ENCODE measurements at places on chromosomes 1 and 21.
A peak's percentile ranks its signal among the peaks of the same experiment; 100 is the strongest.

DNA sequence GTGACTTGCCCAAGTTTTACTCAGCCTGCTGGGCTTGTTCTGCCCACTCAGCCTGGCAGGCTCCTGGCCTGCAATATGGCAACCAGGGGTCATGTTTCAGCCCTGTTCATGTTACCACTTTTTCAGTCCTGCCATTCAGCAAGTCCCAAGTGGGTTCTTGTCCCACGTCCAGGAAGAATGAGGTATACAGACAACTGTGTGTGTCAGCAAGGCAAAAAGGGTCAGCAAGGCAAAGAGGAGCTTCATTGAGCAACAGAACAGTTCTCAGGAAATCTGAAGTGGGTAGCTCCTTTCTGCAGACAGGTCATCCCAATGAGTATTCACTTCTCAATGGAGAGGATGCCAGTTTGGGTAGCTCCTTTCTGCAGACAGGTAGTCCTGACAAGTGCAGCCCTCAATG lies 1233.3 kb upstream of the B3GALT2 start:
- DNase-seq: no peak

DNA sequence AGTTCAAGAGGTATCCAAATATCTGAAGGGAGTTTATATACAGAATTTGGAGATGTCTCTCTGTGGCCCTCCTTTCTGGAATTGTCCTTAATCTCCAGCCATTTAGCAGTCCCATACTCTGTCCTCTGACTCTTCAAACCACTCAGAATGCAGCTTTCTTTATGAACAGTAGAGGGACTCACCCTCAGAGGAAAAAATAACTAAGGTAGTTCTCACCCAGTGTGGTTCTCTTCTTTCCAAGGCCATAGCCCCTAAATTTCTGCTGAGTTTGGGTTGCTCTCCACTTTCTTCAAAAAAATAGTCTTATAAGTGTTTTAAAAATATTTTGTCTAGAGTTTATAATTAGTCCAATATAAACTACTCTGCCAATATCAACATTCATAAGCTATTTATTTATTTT lies 369.7 kb downstream of the MATN1 start:
- DNase-seq: no peak

DNA sequence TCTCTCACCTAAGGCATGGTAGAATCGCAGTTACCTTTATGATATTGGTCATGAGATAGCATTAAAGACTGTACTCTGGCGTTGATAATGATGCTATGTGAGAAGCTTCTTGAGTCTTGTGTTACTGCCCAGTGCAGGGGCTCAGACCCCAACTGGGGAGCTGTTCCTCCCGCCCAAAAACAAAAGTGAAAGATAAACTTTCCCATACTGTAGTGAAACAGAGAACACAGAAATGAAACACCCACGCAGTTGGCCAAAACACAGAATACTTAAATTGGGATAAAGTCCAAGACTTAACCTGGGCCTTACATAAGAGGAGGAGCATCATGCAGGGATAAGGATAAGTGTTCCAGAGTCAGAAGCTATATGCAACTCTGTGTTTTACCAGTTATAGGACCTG lies 130.6 kb downstream of the HHIPL2 start:
- no peak for DNase-seq

DNA sequence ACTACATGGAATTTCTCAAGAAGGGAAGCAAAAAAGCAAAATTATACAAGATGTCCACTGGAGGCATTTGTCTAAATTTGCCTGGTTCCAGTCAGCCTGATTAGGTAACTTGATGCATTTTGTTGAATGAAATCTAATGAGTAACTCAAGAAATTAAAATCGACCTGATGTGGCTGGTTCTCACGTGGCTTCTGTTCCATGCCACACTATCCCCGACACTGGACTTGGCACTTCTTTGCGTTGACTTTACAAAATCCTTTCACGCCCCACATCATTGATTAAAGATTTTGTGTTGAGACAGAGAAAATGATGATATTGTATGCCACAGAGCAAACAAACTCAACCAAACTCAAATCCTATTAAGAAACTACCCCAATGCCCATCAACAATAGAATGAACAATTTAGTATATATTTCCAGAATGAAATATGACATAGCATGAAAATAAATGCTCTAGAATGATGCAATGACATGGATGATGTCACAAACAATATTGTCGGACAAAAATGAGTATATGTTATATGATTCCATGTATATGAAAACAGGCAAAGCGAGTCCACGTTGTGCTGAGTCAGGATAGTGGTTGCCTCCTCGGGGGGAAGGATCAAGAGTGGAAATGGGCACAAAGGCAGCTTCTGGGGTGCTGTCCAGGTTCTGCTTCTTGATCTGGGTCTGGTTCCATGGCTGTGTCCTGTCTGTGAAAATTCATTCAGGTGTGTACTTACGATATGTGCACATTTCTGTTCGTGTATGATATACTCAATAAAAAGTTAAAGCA lies 12.9 kb upstream of the HMGCS2 start:
- DNase-seq: no peak

DNA sequence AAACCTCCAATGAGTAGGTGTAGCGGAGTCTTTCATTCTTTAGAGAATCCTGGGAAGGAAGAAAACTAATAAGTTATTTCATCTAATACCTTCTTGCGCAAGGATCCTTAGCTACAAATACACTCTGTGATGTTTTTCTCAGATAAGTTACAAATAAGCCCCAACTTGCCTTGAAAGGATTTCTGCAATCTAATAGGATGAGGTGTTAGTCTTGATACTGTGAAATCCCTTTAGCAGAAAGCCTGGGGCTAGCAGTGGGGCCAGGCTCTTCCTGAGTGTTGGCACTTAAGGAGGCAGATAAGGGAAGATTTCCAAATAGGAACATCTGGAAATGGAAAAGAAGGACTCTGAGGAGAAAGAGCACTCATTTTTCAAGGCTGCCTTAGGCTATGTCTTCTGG lies 168.0 kb upstream of the DAB1 start:
- DNase-seq: peak; percentile 98

GRCh38 chr1:50983219-50983802 lies 13.3 kb downstream of the CDKN2C start:
- DNase-seq: no peak

GRCh38 chr1:89519779-89520358 lies 4.8 kb upstream of the LRRC8B start:
- DNase-seq: no peak

DNA sequence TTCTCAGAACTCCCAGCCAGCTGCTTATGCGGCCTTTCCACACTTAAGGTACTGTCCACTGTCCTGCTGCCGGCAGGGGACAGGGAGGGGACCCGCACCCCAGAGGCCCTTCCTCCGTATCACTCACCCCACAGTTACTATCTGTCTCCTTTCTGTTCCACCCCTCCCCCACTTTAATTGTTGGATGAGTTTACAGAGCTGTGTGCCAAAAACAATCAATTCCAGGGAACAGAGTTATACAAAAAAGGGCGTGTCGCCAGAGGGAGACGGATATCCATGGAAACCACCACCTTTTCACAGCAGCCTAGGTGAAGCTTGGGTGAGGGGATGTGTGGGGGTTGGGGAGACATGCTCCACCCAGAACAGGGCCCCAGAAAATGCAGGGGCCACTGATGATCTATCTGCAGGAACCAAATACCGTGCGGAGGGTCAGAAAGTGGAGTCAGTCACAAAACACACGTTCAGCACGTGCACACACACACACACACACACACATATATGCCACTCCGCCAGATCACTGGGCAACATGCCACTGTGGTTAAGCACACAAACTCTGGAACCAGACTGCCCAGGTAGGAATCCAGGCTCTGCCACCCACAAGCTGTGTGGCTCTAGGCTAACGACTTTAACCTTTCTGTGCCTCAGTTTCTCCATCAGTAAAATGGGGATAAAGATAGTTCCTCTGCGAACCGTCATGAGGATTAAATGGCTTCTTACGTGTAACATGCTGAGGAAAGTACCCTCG lies 30.5 kb downstream of the CASZ1 start:
- no peak for DNase-seq

GRCh38 chr1:111965781-111966443 lies 23.6 kb downstream of the KCND3 start:
- no peak for DNase-seq

GRCh38 chr1:223308136-223308535 lies 55.8 kb downstream of the SUSD4 start:
- no peak for DNase-seq

DNA sequence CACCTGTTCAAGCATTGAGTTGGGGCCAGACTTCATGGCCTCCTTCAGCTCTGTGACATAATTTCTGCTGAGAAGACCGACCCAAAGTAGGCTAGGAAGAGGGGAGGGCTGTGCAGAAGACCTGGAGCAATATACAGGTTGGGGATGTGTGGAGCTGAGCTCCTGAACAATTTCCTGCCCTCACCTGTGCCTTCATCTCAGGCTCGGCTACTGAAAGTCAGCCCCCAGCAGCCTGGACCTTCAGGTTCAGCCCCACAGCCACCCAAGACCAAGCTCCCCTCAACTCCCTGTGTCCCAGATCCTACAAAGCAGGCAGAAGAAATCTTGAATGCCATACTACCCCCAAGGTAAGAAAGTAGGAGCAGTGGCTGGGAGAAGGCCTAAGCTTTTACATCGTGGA lies 662 bp downstream of the DNALI1 start:
- DNase-seq: no peak

- DNase-seq: no peak
Measured at GRCh38 chr1:52669696-52670095, 28.5 kb downstream of the COA7 start.

- no peak for DNase-seq
Measured at GRCh38 chr1:108575375-108575774, 15.5 kb downstream of the EEIG2 start.

- DNase-seq: no peak
Measured at GRCh38 chr1:10286244-10286643, 75.9 kb downstream of the KIF1B start.

- DNase-seq: no peak
Measured at GRCh38 chr1:82920418-82921248, 1078.3 kb downstream of the TTLL7 start.

GRCh38 chr1:4733446-4734177 lies 79.2 kb downstream of the AJAP1 start:
- no peak for DNase-seq

GRCh38 chr21:32372755-32373154 lies 20.1 kb downstream of the URB1 start:
- no peak for DNase-seq

DNA sequence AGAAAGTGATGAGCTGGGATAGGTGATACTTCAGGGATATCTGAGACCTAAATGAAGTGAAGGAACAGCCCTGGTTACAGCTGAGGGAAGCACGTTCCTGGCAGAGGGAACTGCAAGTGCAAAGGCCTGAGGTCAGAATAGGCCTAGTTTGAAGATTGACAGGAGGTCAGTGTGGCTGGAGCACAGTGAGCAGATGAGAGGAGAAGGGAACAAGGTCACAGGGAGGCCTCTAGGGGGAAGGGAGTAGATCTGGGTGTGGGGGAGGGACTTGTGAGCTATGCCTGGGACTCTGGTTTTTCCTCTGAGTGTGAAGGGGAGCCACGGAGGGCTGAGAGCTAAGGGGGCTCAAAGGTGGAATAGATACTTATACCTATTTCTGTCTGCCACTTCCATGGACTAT lies 736.4 kb downstream of the MATN1 start:
- DNase-seq: no peak

DNA sequence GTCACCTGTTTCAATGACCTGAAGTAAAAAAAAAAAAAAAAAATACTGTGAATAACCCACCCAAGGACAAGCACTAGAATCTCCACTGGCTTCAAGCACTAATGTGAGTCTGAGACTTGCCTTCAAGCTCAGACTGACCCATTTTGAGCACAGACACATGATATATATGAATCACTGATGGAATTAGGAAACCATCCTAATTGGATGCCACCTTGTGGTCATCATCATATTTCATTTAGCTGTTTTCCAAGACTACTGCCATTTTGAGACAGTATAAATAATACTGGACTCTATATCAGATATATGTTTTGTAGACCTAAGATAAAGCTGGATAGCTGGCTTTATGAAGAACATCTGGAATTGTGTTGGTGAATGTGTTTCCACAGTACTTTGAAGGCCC lies 1232.0 kb downstream of the KCNT2 start:
- no peak for DNase-seq

GRCh38 chr1:177824508-177824982 lies 145.3 kb downstream of the SEC16B start:
- DNase-seq: no peak

DNA sequence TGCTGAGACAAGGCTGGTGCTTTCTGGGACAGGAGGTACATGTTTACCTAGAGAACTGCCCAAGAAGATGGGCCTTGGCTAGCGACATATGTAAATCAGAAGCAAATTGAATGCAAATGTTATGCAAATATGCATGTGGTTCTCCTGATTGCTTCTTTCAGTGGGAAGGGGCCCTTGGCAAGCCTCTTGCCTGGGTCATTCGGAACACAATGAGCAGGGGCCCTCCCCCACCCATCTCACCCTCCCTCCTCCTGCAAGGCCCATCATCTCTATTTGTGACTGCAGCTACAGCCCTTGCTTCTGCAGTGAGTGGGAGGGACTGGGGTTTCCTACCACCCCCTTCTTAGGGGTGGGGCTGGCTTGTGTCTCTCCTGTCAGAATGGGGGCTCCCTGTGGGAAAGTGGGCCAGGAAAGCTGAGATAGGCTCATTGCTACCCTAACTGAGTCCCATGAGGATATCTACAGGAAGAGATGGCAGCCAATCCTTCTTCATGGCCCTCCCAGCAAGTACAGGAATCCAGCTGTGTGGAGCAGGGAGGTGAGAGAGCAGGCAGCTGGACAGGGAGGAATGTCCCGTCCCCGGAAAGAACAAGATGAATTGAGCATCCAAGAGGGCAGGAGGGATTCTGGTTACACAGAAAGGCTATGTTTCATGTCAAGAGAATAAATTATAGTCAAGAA lies 31.0 kb downstream of the FOXD2 start:
- DNase-seq: no peak

GRCh38 chr1:54111624-54112023 lies 41.2 kb downstream of the CDCP2 start:
- DNase-seq: no peak

- DNase-seq: no peak
Measured at GRCh38 chr1:20271498-20272400, 18.9 kb upstream of the VWA5B1 start.

GRCh38 chr1:213163278-213163711 lies 112.3 kb downstream of the RPS6KC1 start:
- peak; percentile 14 for DNase-seq

DNA sequence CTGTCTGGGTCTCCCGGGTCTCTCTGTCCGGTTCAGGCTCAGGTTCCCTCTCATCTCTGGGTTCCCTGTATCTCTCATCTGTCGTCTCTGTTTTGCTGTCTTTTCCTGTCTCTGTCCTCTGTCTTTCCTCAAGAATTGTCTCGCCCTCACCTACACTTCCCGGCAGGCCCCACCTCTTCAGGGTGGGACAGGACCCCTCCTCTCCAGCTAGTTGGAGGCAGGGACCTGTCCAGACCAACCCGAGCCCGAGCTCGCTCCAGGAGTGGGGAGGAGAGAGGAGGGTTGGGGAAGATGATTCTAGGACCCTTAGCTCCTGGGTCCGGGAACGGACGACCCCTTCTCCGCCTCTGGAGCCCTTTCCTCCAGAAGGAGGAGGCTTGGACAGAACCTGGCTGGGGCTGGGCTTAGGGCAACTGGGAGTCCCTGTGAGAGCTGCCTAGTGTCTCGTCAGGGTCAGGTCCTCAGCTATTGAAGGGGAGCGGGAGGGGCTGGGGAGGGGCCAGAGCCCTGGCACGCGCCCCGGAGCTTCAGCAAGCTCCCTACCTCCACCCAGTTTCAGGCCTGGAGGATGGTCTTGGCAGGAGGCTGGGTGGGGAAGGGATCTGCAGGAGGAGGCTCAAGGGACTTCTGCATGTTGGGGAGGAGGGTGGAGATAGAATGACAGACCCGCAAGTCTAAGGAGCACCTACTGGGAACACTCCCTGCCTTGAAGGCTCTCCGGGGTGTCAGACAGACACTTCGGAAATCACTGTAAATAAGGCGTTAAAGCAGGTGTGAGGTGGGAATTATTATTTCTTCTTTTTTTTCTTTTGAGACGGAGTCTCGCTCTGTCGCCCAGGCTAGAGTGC lies 26.3 kb upstream of the EPB41 start:
- no peak for DNase-seq

Measured in SK-N-MC (cell line).